ENCODE measurements at places on chromosomes 6 and 20.

- peak; percentile 80 for DNase-seq
Measured at GRCh38 chr6:45663251-45664221, 285.8 kb upstream of the SUPT3H start.

- no peak for DNase-seq
Measured at GRCh38 chr20:40497899-40498691, 190.9 kb downstream of the MAFB start.

- peak; percentile 88 for DNase-seq
Measured at GRCh38 chr6:43020847-43021246, 576 bp upstream of the RRP36 start.

DNA sequence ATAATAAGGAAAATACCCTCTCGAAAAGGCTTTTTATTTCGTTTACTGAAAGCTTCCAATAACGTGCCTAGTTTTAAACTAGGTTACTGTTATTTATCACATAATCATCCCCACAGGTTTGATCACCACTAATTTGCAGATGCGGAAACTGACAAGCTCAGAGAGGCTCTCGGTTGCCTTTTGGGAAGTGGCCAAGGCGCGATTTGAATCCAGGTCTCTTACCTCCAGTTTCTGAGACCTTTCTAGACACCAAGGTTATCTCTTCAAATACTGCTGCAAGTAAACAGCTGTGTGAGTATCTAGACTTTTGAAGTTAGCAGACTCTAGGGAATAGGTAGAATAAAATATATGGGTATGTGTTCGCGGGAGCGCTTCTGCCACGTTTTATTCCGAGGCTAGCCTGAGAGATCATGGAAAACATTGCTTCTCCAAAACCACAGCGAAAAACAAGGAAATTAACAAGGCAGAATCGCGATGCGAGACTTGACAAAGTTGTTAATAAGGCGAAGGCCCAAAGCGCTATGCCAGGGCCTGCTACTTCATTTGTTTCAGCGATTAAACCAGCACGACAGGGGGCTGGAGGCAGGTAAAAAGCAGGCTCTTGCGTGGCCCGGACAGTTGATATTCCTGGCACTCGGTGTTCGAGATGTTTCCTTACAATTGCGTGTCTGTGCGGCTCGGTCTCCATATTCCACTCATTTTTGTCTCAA is 1.8 kb upstream of the JARID2 start:
- no peak for DNase-seq

DNA sequence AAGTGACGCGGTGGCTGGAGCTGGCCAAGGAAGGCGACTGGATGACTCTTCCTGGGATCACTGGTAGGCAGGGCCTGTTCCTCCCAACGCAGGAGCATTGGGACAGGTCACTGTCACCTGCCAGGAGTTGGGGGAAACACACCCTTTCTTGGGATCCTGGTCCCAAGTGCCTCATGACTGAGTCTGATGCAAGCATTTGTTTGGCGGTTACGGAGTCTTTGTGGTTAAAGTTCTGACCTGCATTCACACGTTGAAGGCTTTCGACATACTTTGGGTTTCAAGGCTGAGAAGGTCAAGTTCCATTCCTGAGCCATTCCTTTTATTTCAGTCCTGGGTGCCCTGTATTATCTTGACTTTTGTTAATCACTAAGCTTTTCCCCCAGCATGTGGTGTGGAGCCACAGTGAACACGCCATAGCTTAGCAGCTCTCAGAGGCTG is 6.0 kb downstream of the PNLDC1 start:
- DNase-seq, result no peak

DNA sequence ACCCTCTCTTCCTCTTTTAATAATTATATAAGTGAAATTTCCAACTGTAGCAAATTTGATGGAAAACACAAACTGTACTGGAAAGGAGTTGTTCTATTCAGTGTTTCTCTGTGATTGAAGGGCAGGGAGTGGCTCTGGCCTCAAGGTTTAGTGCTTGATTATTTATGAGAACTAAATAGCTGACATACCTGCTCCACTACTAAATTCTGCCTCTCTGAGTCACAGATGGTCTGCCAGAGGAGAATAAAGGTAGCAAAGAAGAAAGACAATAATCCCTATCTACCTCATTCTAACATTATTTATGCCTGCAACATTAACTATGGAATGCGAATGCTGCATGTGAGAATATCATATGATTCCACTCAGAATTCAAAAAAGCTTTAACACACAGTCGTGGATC is 9.3 kb downstream of the BMP5 start:
- DNase-seq, result no peak

DNA sequence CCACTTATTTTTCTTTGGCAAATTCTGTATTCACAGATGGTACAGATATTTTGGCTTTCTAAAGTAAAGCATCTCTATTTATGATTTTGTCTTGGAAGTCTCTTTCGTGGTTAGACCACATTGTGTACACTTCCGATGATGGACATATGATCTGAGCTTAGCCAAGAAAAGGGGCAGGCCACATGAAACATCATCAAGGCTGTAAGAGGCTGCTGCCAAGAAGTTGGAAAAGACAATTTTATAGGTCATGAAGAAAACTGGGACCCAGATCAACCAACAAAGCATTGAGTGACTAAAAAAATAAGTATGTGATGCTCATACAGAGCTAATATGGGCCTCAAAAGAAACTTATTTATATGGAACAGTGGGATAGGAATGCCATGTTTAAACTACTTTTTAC is 266.4 kb downstream of the HAO1 start:
- no peak for DNase-seq
